Astrocyte (in vitro differentiated cells and primary cell): ENCODE measurements at places on chromosomes 11 and 22. TPM values are rescaled to one million over a fixed set of nuclear protein-coding genes. Genes with fewer than 3 reads are reported as not detected.

GRCh38 chr22:48630433-48630754, 1197.3 kb downstream of the BRD1 start:
- H3K27ac ChIP-seq, result no peak overlapping the region
- H3K4me3 ChIP-seq, result no peak overlapping the region
- no peaks in the 10 kb centered on the region for H3K27me3 ChIP-seq

Gene RAB38
- total RNA-seq, result 3.2 TPM in 2 replicates

DNA sequence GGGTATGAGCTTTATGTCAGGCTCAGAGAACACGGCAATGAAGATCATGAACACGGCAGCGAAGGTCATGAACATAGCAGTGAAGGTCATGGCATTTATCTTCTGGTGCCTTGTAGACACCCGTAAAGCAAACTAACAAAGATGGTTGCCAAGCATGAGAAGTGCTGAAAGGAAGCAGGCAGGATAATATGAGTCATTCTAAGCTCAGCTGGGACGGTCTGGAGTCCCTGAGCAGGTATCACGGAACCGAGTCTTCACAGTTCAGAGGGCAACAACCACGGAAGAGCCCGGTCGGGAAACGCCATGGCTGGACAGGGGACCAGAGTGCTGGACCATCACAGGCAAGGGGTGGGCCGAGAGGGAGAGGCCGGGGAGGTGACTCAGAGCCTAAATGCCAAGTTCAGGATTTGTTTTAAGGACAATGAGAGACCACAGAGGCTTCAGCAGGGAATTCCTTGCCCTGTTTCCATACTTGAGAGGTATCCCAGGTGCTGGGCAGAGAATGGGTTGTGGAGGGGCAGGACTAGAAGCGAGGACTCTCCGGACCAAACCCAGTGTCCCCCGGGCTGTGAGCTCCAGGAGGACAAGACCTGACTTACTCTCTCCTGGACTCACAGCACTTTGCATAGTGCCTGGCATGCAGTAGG, 13.1 kb upstream of the MS4A10 start:
- H3K27ac ChIP-seq, result no peak overlapping the region
- peaks cover 8% of the 10 kb centered on the region for H3K4me1 ChIP-seq
- no peak overlapping the region for H3K4me3 ChIP-seq
- no peaks in the 10 kb centered on the region for H3K27me3 ChIP-seq

GRCh38 chr11:120432056-120433018, 79.2 kb upstream of the GRIK4 start:
- peak; percentile 99 for DNase-seq
- no peaks in the 10 kb centered on the region for H3K27me3 ChIP-seq

- no peak overlapping the region for H3K27ac ChIP-seq
- no peak for DNase-seq
- no peaks in the 10 kb centered on the region for H3K4me1 ChIP-seq
- H3K36me3 ChIP-seq, result no peaks in the 10 kb centered on the region
Observed at GRCh38 chr11:90698238-90698637, 475.4 kb upstream of the CHORDC1 start.

DNA sequence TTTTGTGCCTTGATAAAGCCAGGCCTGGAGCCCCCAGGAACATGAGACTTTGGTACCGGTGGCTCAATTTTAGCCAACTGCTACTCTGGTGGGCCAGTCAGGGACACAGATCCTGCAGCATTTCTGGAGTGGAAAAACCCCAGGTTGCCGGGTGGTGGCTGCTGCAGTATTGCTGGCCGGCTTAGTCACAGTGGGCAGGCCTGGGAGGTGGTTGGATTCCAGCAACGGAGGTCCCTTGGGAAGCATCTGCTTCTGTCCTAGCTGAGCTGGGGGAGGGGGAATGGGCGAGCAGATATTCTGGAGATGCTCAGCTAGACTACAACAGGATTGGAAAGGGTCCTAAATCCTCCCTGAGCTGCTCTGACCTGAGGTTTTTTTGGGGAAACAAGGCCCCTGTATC, 31.6 kb upstream of the ACCSL start:
- peak; percentile 64 for DNase-seq
- H3K4me3 ChIP-seq, result no peak overlapping the region
- peaks cover 19% of the 10 kb centered on the region for H3K4me1 ChIP-seq

DNA sequence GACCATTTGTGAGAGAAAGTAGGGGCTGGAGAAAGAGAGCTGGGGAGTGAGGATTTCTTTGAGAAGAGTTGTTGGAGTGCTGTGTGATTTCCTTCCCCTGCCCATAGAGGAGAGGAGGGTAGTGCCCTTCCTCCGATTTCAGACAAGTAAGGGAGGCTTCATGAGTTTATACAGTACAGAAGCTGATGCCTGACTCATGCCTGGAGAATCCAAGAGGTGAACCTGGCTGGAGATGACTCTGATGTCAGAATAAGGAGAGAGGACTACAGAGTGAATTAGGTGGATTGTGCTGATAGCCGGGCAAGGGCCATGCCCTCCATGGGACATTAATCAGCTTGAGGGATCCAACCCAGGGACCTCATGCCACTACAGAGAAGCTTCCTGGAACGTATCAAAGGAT, 91.6 kb downstream of the FAR1 start:
- peak; percentile 9 for DNase-seq
- H3K27ac ChIP-seq, result no peak overlapping the region
- H3K4me3 ChIP-seq, result no peak overlapping the region
- no peaks in the 10 kb centered on the region for H3K36me3 ChIP-seq

Gene APOL1
- 3.9 and 7.5 TPM in 2 replicates for total RNA-seq

- no peak overlapping the region for H3K4me3 ChIP-seq
- no peak for DNase-seq
- no peaks in the 10 kb centered on the region for H3K27me3 ChIP-seq
- peaks cover 25% of the 10 kb centered on the region for H3K4me1 ChIP-seq
- no peaks in the 10 kb centered on the region for H3K36me3 ChIP-seq
- no peak overlapping the region for H3K27ac ChIP-seq
Observed at GRCh38 chr22:40493441-40493840, 123.0 kb downstream of the SGSM3 start.

Gene DGCR6L
- 33.3 and 33.7 TPM in 2 replicates for total RNA-seq

GRCh38 chr22:19819911-19820879, 34.5 kb downstream of the GNB1L start:
- H3K4me3 ChIP-seq, result no peak overlapping the region
- no peaks in the 10 kb centered on the region for H3K27me3 ChIP-seq
- H3K27ac ChIP-seq, result no peak overlapping the region
- no peak for DNase-seq

DNA sequence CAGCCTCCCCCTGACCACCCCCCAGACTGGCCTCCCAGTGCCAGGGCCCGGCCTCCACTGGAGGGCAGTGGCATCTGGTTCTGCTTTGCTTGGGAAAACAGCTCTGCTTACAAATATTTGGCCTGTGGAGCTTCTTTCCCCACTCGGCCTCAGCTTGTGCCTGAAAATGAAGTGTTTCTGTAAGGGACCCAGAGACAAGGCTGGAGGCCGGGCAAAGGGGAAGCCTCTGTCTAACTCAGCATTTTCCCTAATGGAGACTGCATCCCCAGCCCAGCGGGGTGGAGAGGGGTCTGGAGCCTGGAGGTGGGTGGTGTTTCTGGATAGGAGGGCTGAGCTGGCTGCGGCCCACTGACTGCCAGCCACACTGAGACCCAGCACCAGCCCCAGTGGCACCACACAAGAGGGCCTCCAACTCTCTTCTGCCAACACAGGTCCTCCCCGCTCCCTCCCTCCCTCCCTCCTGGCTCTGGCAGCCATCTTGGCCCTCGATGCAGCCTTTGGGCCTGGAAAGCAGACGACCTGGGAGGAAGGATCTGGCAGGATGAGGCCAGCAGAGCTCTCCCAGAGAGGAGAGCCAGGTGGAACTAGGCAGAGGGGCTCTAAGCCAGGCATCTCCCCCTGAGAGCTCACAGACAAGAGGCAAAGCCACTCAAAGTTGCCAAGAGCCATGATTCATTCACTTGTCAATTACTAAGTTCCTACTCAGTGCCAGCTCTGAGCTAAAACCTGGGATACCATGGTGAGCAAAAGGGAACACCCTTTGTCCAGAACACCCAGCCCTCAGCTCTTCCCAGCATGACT, 77.1 kb upstream of the CD82 start:
- DNase-seq, result no peak
- no peaks in the 10 kb centered on the region for H3K36me3 ChIP-seq
- no peaks in the 10 kb centered on the region for H3K4me1 ChIP-seq

Gene FAM227A
- 2.3 and 3.4 TPM in 2 replicates for total RNA-seq

GRCh38 chr22:27022896-27023361, 365.5 kb downstream of the MIAT start:
- no peak overlapping the region for H3K27ac ChIP-seq
- DNase-seq, result no peak
- H3K36me3 ChIP-seq, result no peaks in the 10 kb centered on the region
- no peak overlapping the region for H3K4me3 ChIP-seq

- H3K4me3 ChIP-seq, result no peak overlapping the region
- H3K36me3 ChIP-seq, result no peaks in the 10 kb centered on the region
- no peak overlapping the region for H3K27ac ChIP-seq
- no peaks in the 10 kb centered on the region for H3K27me3 ChIP-seq
Observed at GRCh38 chr11:131095511-131096185, 179.4 kb upstream of the SNX19 start.

Gene SLC7A4
- 0.31 and 0.93 TPM in 2 replicates for total RNA-seq

GRCh38 chr22:23242473-23243001, 62.2 kb downstream of the BCR start:
- H3K4me3 ChIP-seq, result no peak overlapping the region
- H3K27ac ChIP-seq, result peak overlapping the region; percentile 22
- no peaks in the 10 kb centered on the region for H3K36me3 ChIP-seq
- H3K27me3 ChIP-seq, result no peaks in the 10 kb centered on the region
- peak; percentile 36 for DNase-seq

- H3K4me3 ChIP-seq, result no peak overlapping the region
- H3K27me3 ChIP-seq, result no peaks in the 10 kb centered on the region
- no peaks in the 10 kb centered on the region for H3K4me1 ChIP-seq
- peak; percentile 22 for DNase-seq
Observed at GRCh38 chr11:119284344-119285157, 32.4 kb downstream of the MCAM start.

DNA sequence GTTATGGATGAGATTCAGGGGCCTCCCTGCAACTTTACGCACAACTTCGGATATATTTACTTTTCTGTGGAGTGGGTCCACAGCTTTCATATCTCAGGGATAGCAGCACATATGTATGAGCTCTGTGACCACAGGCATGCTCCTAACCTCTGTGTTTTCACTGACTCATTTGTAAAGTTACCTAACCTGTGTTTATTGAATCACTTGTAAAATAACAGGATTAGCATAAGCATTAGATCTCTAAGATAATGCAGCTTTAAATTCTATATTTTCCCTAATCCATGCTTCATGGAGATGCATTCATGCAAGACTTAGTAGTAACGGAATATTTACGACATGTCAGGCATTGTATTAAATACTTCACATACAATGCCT, 47.9 kb upstream of the DDI1 start:
- no peak overlapping the region for H3K4me3 ChIP-seq
- H3K4me1 ChIP-seq, result peaks cover 6% of the 10 kb centered on the region
- peaks cover 4% of the 10 kb centered on the region for H3K27me3 ChIP-seq
- no peak overlapping the region for H3K27ac ChIP-seq
- no peaks in the 10 kb centered on the region for H3K36me3 ChIP-seq

Gene RAB36
- 5.0 and 5.2 TPM in 2 replicates for total RNA-seq

Gene APOL5
- not detected in 2 replicates for total RNA-seq

Gene SCGB1D2
- total RNA-seq, result not detected in 2 replicates

DNA sequence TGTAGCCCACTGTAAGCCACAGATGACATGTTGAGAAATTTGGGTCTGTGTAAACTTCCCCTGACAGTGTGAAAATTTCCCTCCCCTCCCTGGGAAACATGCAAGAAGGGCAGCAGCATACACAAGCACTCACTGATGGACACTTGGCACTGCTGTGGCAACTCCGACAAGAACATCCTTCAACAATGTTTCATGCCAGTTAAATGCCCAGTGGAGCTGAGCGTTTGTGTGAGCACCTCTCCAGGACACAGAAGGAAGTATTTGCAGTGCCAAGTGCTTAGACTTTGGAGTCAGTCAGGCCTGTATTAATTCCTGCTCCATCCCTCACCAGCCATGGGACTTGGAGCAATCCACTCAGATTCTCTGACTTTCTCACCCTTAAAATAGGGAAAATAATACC, 17.7 kb downstream of the C11orf87 start:
- no peaks in the 10 kb centered on the region for H3K4me1 ChIP-seq
- no peak overlapping the region for H3K4me3 ChIP-seq
- H3K36me3 ChIP-seq, result no peaks in the 10 kb centered on the region

GRCh38 chr11:102138670-102139069, 28.4 kb downstream of the YAP1 start:
- peak; percentile 95 for DNase-seq
- H3K4me3 ChIP-seq, result peak overlapping the region; percentile 34
- H3K36me3 ChIP-seq, result no peaks in the 10 kb centered on the region
- peaks cover 17% of the 10 kb centered on the region for H3K4me1 ChIP-seq
- no peaks in the 10 kb centered on the region for H3K27me3 ChIP-seq

DNA sequence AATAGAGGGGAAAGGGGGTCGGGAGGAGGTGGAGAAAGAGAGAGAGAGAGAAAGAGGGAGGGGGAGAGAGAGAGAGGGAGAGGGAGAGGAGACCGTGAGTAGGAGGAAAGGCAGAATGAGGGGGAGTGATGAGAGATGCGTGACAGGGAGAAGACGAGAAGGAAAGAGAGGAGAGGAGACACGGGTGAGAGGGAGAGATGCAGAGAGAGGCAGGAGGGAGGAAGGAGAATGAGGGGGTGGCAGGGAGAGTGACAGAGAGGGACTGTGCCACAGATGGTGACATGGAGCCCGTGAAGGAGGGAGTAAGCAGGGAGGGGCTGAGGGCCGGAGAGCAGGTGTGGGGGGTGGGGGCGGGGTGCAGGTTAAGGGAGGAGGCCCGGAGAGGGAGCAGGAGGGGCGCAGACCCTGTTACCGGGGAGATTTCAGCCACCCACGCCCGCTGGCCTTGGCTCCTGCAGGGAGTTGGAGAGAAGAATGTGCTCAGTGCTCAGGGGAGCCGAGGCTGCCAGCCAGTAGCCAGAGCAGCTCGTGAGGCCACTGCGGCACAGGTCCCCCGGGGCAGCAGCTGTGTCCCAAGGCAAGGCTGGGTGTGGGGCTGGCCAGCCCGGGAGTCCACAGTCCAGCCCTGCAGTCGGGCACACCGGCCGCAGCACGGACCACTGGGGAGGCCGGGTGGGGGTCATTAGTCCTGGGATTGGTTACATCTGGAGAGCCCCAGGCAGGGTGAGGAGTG, at the start of gene SSTR3:
Gene SSTR3 (minus strand): TSS at position 304 of the 733 bp plus-strand sequence. CDS start 4,674 bp downstream, outside the sequence.
- no peaks in the 10 kb centered on the region for H3K36me3 ChIP-seq
- H3K27me3 ChIP-seq, result peaks cover 10% of the 10 kb centered on the region
- H3K4me3 ChIP-seq, result no peak within 1 kb of the TSS
- no peak for DNase-seq
- H3K4me1 ChIP-seq, result no peaks in the 10 kb centered on the region

GRCh38 chr11:119584193-119585042, 144.6 kb downstream of the NECTIN1 start:
- no peaks in the 10 kb centered on the region for H3K36me3 ChIP-seq
- H3K27ac ChIP-seq, result no peak overlapping the region
- peak; percentile 89 for DNase-seq
- H3K4me3 ChIP-seq, result peak overlapping the region; percentile 67

DNA sequence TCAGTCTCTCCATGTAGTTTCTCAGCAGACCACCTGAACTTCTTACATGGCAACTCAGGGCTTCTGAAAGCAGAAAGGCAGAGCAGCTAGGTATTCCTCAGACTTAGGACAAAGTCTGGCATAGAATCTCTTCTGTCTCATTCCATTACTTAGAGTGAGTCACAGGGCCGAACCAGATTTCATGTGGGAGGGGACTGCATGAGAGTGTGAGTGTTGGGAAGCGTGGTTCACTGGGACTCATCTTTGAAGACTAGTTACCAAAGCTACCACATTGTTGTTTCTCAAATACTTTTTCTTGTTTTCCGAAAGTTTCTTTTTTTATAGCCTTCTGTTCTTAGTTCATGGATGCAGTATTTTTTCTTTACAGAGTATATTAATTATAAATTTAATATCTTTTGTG, 36.1 kb upstream of the SCN3B start:
- peaks cover 2% of the 10 kb centered on the region for H3K27me3 ChIP-seq
- no peak overlapping the region for H3K4me3 ChIP-seq
- peak; percentile 47 for DNase-seq
- no peak overlapping the region for H3K27ac ChIP-seq
- no peaks in the 10 kb centered on the region for H3K36me3 ChIP-seq
- H3K4me1 ChIP-seq, result no peaks in the 10 kb centered on the region

Gene MMP8
- not detected in 2 replicates for total RNA-seq

Gene PGR
- total RNA-seq, result 0.17 and 0.18 TPM in 2 replicates
